ENCODE measurements at places on chromosomes 7 and 10.

- DNase-seq = no peak
- H3K27me3 ChIP-seq = no peaks in the 10 kb centered on the region
- no peaks in the 10 kb centered on the region for H3K36me3 ChIP-seq
- H3K4me3 ChIP-seq = no peak overlapping the region
- H3K27ac ChIP-seq = no peak overlapping the region
Measured at GRCh38 chr7:80851896-80852476, 66.9 kb downstream of the SEMA3C start.

DNA sequence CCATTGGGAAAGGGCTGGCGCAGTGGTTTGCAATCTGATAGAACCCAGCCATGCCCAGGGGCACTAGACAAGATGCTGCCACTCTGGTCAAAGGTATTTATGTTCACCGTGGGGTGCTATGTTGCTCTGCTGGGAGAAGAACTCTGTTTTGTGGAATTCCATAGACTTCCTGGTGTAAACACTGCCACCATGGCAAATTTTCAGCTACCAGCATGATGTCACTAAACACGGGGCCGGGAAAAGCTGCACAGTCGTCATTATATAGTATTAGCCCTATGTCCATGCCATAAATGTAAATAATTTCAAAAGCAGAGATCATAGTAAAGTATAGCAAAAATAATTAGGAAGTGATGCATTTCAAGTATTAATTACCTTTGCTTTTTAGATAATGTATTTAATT, 500.6 kb downstream of the PARD3 start:
- H3K36me3 ChIP-seq = no peaks in the 10 kb centered on the region
- H3K27me3 ChIP-seq = no peaks in the 10 kb centered on the region
- no peak overlapping the region for H3K27ac ChIP-seq
- no peaks in the 10 kb centered on the region for H3K4me1 ChIP-seq

DNA sequence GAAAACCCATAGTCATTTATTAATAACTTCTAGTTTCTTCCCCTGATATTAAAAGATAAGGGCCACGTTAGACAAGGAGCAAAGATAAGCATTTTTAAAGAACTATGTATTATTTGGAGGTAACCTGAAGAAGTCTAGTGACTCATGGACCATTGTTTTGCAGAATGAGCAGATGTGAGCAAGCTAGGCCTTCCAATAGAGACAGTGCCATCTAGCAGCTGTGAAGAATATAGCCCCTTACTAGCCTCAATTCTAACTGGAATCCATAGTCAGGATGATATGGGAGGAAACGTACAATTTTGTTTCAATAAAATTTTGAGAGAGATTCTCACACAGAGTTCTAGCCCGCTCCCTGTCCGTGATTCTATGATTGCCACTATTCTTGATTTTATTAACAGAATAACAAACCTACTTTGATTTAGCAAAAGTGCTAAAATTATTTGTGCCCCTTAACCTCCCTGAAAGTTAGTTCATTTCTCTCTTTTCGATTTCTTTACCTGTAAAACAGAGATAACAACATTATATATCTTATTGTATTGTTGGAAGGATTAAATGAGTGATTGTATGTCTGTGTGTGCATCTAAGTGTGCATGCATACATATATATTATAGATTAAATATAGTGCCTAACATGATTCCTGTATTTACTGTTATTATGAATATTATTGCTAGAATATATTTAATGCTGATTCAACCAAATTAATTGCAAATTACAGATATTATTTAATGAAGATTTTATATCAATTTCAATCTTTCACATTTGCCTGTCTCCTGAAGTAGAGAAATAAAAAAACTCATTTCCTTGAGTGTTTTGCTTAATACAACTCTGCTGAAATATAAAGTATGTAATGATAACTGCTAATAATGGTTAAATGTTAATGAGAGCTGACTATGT, 22.7 kb downstream of the FAM237B start:
- H3K4me1 ChIP-seq = no peaks in the 10 kb centered on the region
- no peaks in the 10 kb centered on the region for H3K27me3 ChIP-seq
- H3K27ac ChIP-seq = no peak overlapping the region
- DNase-seq = peak; percentile 59

GRCh38 chr10:92897916-92898315, 49.6 kb downstream of the EXOC6 start:
- no peaks in the 10 kb centered on the region for H3K36me3 ChIP-seq
- no peak overlapping the region for H3K4me3 ChIP-seq
- H3K27ac ChIP-seq = no peak overlapping the region
- H3K4me1 ChIP-seq = peaks cover 22% of the 10 kb centered on the region

- no peak for DNase-seq
- H3K36me3 ChIP-seq = no peaks in the 10 kb centered on the region
- H3K4me3 ChIP-seq = no peak overlapping the region
- H3K27me3 ChIP-seq = 0 out of 2 replicates have a peak, but pooled peaks cover 3% of the 10 kb centered on the region
Measured at GRCh38 chr10:62384447-62385081, 10.4 kb downstream of the ZNF365 start.

DNA sequence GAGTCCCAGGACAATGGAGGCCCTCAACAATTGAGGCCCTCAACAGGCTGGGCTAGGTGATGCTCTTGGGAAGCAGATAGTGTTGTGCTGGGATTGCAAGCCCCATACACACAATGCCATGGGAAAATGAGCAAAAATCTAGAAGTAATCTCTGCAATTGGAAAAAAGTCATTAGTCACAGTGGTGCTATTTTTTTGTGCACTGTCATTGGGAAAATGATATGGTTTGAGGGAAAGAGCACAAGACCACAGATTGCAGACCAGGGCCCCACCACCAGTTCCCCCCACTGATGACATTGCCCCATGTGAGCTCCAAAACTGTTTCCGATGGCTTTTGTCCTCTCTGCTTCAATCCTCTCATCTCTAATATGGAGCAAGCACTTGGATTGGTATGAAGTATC, 1.9 kb downstream of the KCTD7 start:
- no peak overlapping the region for H3K27ac ChIP-seq
- no peaks in the 10 kb centered on the region for H3K36me3 ChIP-seq
- no peaks in the 10 kb centered on the region for H3K27me3 ChIP-seq
- peaks cover 65% of the 10 kb centered on the region for H3K4me1 ChIP-seq

DNA sequence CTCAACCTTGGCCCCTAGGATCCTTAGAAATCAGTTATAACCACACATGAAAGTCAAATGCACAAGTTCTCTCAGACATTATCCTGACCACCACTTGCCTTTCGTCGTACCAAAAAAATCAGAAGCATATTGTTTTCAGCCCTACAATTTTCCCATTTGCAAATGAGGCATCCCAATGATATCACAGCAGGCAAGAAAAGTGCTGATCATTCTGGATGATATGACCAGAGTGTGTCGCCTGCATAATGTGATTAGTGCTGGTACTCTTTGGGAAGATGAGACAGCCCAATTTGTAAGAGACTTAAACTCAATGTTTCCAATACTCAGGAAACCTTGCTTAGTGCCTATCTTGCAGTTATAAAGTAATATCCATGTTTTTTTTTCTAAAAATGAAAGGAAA, 168.0 kb downstream of the SORCS1 start:
- no peak overlapping the region for H3K27ac ChIP-seq
- no peaks in the 10 kb centered on the region for H3K27me3 ChIP-seq
- H3K4me3 ChIP-seq = no peak overlapping the region

Data from Karpas-422 (cell line).